CD8-positive, alpha-beta memory T cell (primary cell): ENCODE measurements at places on chromosomes 7 and 10. TPM values are rescaled to one million over a fixed set of nuclear protein-coding genes. Genes with fewer than 3 reads are reported as not detected.

PNLIPRP1 gene
- polyA plus RNA-seq, result not detected

MBL2 gene
- polyA plus RNA-seq, result not detected

IFIT1B gene
- polyA plus RNA-seq, result 0.14 TPM

- no peak for DNase-seq
These were observed 1211.3 kb downstream of the REEP3 start for GRCh38 chr10:64732372-64732957.

- no peak for DNase-seq
These were observed 45.8 kb downstream of the DGKI start for GRCh38 chr7:137801003-137801402.

DNA sequence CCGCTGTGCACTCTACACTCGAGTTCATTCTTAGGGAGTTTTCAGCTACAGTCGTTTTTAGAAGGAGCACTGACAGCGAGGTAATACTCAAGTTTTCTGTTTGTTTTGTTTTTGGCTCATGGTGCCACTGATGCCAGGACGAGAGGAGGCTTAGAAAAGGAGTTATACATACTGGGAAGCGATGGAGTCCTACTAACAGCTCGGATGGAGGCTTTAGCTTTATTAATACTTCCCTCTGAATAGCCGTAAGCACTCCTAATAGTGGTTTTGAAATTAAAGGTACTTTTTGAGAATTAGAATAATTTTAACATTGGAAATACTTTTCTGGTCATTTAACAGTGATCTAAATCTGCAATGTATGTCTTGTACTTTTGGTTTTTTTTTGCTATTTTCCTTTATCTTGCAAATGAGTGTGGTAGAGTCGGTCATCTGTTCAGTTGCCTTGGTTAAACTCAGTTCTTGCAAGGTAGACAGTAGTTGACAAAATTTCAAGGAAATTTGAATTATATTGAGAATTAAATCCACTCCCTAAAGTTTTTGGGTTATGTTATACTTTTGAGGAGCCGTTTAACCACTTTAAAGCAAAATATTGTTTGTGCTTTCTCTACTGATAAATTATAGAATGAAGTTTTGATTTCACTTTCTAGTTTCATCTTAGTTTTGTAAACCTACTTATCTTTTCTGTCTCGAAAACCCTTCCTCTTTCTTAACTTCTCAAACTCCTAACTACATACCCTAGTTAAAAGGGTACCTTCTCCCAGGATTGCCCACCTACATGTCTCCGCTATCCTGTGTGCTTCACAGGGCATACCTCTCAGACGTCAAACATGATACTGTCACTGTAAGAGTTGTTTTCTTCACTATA, 1.5 kb downstream of the HBP1 start:
- DNase-seq, result no peak

GRCh38 chr10:97823734-97824133, 25.9 kb upstream of the GOLGA7B start:
- DNase-seq, result no peak

- DNase-seq, result no peak
These were observed 9.8 kb downstream of the LRRC27 start for GRCh38 chr10:132341781-132342180.

DNA sequence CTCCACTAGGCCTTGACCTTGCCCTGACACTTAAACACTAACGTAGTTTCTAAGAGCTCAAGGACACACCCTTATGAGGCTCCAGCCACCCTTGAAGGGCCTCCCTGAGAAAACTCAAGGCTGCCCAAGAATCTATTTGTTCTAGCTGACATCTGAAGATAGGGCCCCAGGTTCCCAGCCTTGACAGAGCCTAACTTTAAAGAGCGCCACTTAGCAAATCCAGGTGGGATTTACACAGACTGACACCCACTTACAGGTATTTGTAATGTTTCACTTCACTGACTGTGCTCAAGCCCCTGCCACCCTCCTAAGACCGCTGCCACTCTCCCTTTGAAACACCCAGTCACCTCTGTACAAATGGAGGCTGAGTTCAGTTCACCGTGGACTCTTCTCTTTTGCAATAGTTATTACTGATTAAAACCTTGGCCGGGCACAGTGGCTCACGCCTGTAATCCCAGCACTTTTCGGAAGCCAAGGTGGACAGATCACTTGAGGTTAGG, 90.4 kb downstream of the SVOPL start:
- DNase-seq, result no peak

GRCh38 chr7:111074071-111074747, 16.7 kb upstream of the LRRN3 start:
- DNase-seq, result no peak

DNA sequence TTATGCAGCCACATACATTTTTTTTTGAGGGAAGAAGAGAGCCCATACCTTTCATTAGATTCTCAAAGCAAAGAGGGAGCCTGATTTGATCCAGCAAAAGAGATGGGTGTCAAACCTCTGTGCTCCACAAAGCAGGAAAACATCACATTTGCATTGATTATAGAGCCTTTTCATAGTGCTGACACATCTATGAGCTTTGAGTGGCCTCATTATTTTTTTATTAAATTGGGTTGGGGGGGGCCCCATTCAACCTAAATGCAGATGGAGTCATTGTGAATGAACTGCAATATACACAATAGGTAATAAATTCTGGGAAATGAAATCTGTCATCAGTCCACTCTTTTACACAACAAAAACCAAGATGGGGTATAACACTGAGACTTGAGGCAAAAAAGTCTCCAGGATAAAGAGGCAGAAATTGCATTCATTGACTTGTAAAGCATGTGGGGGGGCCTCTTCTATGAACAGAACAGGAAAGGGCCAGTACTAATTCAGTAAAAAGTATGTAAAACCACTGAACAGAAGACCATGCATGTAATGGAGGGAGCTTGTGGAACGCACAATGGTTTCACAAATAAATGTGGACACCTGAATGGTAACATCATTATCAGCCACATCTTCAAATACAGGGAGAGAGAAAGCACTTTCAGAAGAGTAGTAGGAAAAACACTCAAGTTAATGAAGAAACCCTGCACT, 17.7 kb upstream of the ASB4 start:
- DNase-seq, result no peak

GRCh38 chr7:30575910-30576309, 18.8 kb upstream of the GARS1 start:
- no peak for DNase-seq

DNA sequence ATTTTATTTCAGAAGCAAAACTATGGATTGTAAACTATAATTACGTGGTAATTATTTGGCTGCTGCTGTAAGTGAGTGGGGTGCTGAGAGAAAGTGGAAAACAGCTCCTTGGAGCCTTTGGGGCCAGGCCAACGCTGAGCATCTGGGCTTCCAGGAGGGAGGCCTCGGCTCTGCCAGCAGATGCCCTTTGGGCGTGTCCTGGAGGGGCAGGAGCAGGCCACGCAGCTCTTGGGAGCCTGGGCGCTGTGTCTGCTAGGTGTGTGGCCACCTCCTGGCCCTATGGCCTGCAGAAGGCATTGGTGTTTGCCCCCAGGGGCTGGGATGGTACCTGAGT, 423.3 kb downstream of the GLRX3 start:
- DNase-seq, result no peak

- peak; percentile 83 for DNase-seq
These were observed 162.6 kb downstream of the CELF2 start for GRCh38 chr10:11180228-11180627.

- no peak for DNase-seq
These were observed 46.8 kb downstream of the PIK3AP1 start for GRCh38 chr10:96673318-96674099.

DNA sequence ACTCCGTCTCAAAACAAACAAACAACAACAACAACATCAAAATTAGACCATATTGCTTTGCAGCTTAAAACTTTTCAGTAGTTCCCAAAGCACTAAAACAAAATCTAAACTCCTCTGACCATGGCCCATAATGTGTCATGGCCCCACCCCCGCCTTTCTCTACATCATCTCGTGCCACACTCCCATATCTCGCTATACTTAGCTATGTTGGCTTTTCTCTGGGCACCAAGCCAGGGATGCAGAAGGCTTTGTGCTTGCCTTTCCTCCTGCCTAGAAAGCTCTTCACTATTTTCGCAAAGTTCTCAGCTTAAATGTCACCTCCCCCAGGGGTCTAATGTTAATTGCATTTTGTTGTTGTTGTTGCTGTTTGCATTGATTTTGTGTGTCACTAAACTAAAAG, 15.1 kb upstream of the SLC16A12 start:
- DNase-seq, result no peak

DNA sequence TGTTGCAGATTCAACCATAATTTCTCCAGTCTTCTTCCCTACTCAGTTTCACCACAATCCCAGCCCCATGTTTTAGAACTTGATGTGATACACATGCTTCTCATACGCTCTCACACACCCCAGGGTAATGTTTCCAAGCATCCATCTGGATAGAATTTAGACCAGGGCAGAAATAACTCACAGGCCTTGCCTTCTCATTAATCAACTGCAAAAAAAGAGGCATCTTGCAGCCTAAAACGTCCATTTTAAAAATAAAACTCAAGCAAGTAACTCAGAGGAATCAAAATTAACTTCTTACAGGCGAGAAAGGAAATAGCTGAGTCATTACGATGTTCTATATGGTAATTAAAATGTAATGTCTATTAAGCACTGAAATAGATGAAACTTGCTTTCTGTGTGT, 127.2 kb upstream of the RSU1 start:
- no peak for DNase-seq

DNA sequence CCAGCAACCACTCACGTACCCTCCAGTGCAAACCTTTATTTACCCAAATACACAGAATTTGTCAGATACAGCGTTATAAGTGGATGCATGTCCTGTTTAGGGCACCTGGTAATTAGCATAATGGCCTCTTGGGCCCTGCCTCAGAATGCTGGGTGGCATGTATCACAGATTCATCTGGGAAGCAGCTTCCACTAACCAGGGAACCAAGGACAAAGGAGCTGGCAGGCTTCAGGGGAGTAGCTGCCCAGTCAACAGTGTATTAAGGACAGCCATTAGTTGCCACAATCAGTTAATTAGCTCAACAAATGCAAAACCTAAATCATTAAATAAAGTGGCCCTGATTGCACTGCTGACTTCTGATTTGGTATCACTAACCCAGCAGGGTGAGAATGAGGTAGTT, 105.7 kb downstream of the RAPGEF5 start:
- DNase-seq, result no peak

DNA sequence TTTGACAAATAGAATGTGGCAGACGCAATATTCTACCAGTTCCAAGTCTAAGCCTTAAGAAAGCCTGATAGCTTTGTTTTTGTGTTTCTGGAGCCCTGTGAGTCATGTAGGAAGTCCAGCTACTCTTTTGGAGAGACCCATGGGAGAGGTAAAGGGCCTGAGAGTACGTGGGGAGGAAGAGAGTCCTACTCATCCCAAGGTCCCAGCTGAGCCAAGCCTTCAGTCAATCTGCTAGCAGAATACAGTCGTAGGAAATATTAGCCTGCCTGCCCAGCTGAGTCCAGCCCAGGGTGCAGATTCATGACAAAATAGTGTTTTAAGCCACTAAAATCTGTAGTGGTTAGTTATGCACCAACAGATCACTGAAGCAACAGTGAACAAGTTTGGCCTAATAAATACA, 9.0 kb upstream of the GNA12 start:
- DNase-seq, result no peak

DNA sequence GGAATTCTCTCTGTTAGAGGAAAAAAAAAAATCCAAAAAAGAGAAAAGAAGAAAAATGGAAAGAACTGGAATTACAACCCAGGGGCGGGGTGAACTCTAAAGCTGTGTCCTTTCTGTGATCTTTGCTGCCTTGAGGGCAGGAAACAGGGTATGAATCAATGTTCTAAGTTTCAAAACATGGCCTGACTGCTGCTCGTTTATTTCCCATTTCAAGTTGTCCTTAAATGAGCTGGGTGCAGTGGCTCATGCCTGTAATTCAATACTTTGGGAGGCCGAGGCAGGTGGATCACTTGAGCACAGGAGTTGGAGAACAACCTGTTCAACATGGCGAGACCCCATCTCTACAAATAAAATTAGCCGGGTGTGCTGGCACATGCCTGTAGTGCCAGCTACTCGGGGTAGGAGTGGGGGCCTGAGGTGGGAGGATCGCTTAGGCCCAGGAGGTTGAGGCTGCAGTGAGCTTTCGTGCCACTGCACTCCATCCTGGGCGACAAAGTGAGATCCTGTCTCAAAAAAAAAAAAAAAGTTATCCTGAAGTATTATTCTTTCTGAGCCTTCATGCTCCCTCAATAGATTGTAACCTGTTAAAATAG, 24.7 kb upstream of the TFAM start:
- DNase-seq, result no peak

GRCh38 chr10:132199854-132200311, 13.1 kb downstream of the DPYSL4 start:
- DNase-seq, result no peak

GRCh38 chr7:116942504-116942903, 10.8 kb upstream of the ST7 start:
- DNase-seq, result no peak
